MM.1S (cell line): ENCODE measurements at places on chromosomes 5 and 9.

GRCh38 chr5:149445343-149445738, 66.2 kb upstream of the IL17B start:
- DNase-seq: no peak

GRCh38 chr5:43041110-43041668, 1.1 kb upstream of the ANXA2R start:
- DNase-seq: no peak

DNA sequence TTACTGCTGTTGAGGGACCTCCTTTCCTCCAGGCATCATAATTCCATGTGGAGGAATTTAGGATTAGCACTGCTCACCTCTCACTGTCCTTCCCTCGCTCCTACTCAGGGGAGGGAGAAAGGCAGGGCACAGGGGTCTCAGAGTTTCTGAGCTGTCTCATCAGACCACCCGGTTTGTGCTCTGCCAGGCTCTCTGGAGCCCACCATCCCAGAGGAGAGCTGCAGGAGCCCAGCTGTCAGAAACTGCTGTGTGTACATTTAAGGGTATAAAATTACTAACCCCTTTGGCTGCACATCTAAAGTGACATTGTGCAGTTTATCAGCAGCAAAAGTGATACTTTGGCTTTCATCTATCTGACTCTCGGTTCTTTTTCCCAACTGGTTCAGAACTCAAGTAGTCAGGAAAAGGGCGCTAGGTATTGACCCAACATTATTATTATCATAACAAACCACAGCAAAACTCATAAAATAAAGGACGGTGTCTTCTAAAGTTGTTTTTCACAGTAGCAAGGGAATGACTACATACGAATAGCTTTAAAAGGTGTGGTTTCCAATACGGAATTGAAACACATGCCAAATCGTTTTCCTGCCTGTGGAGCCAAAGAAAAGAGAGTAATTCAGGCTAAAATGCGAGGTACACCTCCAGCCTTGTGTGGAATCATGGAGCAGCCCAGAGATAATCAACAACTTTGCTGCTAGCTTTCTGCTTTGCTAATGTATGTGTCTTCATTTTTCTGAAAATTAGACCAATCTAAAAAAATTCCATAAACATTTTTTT, 348.1 kb downstream of the TMEM167A start:
- DNase-seq: no peak

- no peak for DNase-seq
These were observed 70.4 kb downstream of the GADD45G start for GRCh38 chr9:89675058-89675742.

GRCh38 chr9:82938426-82939218, 124.3 kb downstream of the RASEF start:
- no peak for DNase-seq

DNA sequence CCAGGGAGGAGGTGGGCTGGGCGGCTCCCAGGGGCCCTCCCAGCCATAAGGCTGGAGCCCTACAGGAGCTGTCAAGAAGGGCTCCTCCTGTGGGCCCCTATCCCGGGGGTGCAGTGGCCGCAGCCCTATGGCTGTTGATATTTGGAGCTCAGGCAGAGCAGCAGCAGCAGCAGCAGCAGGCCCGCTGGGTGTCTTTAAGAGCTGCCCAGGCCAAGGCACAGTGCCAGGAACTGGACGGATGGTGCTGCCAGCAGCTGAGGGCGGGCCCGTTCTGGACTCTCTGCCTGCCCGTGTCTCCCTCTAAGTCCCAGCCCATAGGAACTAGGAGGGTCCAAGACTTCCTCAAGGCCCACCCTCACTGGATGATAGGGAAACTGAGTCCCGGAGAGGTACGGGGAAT, 3.6 kb downstream of the AK1 start:
- no peak for DNase-seq
